ENCODE measurements at places on chromosomes 13 and 19. TPM values are rescaled to one million over a fixed set of nuclear protein-coding genes. Genes with fewer than 3 reads are reported as not detected.

Gene ZNF441
- total RNA-seq = 6.6 TPM

Gene B3GNT3
- not detected for total RNA-seq

Gene MATK
- total RNA-seq = not detected

DNA sequence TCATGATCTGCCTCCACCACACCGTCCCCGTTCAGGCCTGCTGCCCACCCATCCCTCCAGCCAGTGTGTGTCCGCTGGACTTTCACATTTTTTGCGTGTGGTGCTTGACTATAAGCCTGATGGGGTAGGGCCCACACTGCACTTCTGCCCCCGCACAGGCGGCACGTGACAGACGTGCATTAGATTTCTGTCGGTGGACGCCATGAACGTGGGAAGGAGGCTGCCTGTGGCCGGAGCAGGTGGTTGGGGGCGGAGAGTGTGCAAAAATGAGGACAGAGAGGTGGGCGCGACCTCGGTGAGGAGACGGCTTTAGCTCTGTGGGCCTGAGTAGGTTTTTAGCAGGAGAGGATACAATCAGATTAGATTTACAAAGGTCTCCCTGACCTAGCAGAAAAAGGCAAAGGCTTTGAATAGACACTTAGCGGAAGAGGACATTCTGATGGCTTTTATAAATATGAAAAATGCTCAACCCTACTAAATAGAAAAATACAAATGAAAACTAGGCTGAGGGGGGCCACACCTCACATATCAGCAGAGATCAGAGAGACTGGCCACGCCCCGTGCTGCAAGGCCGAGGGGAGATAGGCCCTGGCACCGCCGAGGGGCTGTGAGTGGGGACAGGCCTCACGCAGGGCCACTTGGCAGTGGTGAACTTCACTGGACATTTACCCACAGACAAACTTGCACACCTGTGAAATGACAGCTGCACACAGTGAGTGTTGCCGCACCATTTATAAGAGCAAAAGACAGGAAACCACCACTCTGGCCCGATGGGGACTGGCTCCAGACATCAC is 25.4 kb downstream of the PAK4 start:
- no peak for DNase-seq

DNA sequence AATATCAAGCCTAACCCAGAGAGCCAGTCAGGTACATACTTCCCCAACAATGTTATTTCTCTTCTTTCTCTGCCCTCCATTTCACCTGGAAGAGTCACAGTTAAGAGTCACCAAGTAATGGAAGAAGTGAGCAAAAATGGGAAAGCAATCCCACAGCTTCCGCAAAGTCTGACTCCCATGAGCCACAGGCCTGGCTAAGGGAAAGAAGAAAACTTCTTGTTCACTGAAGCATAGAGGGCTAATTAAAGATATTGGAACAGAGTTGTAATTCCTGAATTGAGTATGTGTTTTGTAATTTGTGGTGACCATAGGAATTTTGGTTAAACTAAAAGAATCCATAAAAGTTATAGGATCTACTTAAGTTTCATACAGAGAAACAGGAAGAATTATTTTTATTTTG is 830.9 kb upstream of the PCDH20 start:
- no peak for DNase-seq
